ENCODE measurements at places on chromosomes 16 and 17.

GRCh38 chr17:41655611-41656111, 31.3 kb upstream of the KRT17 start:
- DNase-seq, result no peak

GRCh38 chr16:2339521-2340484, 725 bp downstream of the ABCA3 start:
- peak; percentile 13 for DNase-seq

GRCh38 chr17:6387858-6388257, 47.1 kb downstream of the AIPL1 start:
- no peak for DNase-seq

DNA sequence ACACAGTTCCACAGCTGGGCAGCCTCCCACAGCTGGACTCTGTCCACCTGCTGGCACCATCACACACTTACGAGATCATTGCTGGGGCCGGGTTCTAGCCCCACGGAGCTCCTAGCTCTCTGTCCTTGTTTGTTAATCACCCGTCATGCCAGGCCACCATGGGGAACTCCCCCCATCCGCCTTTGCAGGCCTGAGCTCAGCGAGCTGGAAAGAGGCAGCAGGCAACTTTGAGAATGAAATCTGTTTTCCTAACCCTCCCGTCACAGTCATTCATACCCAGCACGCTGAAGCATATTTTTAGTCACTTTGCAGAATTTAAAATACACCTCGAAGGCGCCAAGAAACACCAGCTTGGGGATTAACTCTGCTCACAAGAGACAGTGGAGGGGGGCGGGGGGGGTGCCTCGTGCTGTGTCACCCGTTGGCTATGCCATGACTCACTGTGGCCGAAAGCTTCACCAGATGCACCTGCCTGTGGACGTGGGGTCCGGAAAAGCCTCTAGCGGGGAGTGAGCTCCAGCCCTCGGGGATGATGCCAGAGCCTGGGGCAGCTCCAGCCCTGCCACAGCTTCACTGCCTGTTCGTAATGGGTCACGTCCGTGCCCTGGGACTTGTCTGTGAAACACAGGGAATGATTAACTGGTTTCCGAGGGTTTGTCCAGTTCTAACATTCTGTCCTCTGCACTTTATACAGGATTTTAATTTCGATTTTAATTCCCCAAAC, 1.4 kb upstream of the SPNS2 start:
- peak; percentile 18 for DNase-seq

GRCh38 chr17:51354936-51355335, 94.6 kb downstream of the UTP18 start:
- DNase-seq, result no peak

- DNase-seq, result peak; percentile 30
Observed at GRCh38 chr16:50367777-50368409, 895 bp downstream of the BRD7 start.

DNA sequence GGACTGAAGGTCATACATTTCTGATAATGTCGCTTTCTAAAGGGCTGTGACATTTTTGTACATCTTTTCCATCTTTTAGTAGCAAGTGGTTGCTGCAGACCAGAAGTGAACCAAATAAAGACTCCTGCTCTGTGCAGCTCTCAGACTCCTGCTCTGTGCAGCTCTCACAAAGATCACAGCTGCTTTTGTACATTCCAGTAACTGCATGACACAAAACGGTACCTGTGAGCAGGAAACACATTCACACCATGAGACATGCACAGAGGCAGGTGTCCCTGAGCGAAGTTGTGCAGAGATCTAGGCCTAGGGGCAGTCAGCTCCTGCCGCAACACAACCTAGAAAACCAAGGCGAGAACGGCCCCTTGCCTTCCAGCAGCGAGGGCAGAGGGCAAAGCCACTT, 67.5 kb downstream of the KLHDC4 start:
- DNase-seq, result no peak

DNA sequence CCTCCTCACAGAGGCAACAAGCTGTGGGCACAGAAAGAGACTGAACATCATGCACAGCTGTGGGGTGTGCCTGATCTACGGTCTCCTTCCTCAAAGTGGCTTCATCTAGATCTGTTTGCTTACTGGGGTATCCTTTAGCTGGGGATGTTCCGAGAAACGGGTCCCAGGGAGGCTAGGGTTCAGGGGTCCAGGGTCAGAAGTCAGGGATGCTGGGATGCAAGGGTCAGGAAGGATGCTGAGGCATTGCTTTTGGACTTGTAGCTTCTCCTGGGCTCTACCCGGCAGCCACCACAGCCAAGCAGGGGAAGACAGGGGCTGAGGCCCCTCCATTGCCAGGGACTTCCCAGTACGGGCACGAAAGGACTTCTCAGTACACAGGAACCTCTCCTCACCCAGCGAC, 6.6 kb downstream of the CD300LG start:
- no peak for DNase-seq

DNA sequence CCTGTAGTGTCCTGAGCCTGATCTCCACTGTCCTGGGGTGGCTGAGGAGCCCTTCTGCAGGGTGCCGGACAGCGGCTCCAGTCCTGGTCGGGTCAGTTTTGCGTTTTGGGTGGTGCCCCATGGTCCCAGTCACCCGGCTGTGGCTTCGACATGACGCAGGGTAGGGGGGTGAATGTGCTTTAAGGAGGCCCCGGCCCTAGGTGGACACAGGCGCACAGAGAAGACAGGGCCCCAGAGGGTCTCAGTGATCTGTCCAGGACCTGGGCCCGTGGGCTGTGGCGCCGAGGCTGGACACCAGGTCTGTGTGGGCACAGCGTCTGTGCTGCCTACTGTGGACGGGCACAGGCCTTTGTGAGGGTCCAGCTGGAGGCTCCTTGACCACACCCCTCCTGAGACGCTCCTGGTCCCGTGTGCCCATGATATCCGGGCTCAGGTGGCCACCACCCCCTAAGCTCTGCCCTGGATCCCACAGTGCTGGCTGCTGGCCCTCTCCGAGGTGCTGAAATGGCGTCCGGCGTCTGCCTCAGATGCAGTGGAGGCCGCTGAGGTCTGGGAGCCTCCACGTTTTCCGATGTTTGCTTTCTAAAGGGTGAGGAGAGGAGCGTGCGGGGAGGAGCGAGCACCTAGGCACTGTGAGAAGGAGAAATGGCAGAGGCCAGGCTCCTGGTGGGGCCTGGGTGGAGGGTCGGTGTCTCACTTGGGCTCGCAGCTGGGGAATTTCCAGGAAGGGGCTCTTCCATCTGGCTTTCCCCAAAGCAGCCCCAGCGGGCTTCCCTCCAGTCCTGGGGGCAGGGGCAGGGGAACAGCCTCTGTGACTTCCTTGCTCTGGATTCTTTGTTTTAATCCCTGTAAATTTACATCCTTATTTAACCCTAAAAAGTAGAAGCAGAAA, 56.1 kb upstream of the ACSF3 start:
- peak; percentile 40 for DNase-seq

DNA sequence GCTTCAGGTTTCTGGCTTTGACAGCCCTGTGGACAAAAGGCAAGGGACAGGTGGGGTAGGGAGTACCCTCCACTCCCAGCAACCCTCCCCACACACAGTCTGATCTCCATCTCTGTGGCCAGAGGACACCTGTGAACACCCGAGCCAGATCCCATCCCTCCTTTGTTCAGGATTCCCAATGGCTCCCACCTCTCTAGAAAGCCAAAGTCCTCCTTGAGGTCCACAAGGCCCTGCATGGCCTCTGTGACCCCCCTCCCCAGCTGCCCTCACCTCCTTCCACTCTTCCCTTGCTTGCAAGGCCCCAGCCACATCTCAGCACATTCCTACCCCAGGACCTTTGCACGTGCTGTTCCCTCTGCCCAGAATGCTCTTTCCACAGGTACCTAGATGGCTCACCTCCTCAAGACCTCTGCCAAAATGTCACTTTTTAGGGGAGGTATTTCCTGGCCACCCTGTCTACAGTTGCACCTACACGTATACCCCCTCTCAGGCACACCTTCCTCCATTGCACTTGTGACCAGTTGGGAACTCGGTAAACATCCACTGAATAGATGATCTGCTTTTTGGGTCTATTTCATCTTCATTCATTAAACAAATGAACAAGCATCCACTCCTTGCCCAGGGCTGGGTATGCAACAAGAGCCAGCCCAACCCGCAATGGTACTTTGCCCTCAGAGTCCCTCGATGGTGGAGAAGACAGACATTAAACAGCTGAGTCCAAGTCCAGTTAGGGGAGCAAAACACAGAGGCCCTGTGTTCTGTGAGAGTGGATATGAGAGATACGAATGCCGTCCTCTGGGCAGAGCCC, 107.0 kb downstream of the CRLF3 start:
- DNase-seq, result no peak

DNA sequence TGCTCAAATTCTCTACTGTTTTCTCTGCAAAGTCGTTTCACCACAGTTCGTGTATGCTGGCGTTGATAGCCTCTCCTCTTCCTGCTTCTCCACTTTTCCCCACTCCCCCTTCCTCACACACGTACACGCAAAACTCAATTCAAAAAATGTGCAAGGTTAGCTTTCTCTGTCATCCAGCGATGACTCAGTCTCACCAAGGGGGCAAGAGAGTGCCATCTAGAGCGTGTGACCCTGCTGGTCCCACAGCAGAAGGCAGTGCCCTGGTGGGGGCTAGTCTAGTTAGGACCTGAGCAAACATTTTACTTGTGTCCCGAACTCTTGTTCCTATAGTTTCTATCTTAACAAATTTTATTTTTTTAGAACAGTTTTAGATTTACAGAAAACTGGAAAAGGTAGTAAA, 121.2 kb upstream of the CHMP6 start:
- DNase-seq, result no peak

DNA sequence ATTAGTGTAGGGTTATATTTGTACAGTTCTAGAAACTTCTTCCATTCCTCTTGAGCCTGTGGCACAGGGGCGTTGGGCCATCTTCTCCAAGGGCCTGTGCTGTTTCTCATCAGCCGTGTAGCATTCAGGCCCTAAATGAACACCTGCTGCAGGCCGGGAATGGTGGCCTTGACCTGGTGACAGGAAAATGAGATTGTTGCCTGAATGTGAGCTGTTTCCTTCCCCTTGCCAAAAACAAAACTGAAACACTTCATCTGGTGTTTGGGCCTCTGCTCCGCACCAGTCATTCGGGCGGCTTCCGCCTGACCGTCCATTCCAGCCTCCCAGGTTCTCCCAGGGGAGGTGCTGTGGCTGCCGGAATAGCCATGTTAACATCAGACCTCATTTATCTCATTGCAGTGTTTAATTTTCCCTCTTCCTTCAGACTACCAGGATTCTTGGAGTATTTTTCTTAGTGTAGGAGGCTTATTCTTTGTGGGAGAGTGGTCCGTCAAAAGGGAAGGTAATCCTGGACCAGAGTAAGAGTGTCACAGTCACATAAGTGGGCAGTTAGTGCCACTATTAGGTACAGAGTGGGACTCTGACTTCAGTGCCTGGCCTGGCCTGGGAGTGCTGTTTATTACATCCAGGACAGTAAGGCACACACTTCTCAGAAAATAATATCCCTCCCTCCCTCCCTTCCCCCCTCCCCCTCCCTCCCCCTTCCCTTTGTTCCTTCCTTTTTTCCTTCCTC, 61.9 kb downstream of the WWP2 start:
- peak; percentile 69 for DNase-seq

- DNase-seq, result peak; percentile 95
Observed at GRCh38 chr17:19386974-19387920, at the start of gene MFAP4. Gene MFAP4, minus strand, starts transcription at chr17:19387190. Its CDS starts 35 bp downstream, at chr17:19387155.

DNA sequence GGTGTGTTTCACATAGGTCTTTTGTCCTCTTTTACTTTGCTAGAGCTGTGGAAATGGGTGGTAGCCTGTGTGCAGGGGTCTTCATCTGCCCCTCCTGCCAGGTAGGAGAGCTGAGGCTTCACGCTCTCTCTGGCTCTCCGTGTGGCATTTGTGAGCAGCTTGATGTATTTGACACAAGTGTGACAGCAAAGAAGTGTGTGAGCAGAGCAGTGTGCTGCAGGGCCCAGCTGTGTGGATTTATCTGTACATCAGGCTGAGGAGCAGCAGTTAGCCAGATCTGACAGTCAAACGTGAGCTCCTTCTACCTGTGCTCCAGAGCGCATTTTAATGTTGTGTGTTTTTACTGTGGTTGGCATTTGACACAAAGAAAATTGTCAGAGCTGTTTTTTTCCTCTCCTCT, 101.8 kb downstream of the FTO start:
- no peak for DNase-seq

DNA sequence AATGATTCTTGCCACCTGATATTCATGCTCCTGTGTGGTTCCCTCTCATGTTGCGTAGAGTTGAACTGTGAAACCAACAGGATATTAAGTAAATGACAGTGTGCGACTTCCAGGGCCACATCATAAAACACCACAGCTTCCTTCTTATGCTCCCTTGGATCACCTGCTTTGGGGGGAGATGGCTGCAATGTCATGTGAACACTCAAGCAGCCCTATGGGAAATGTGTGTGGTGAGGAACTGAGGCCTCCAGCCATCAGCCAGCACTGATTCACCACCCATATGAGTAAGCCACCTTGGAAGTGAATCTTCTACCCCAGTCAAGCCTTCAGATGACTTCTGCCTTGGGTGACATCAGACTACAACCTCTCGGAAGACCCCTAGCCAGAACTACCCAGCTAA, 427.5 kb downstream of the UTP18 start:
- DNase-seq, result no peak

DNA sequence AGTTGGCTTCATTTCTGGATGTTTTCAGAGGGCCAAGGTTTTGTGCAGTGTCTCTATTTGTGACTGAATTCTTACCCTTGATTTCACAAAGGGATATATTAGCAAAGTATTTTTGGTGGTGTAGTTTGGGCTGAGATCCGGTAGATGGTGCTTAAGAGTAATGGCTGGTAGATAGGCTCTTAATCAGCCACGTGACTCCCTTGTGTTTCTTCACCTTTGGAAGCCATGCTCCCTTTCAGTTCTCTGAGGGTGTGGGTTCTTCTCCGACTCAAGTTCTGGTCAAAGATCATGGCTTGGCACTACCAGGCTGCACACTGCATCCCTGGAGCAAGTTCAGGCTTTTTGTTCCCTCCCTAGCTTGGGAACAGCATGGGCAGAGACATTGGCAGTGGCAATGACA, 887.3 kb downstream of the CDH8 start:
- DNase-seq, result no peak

DNA sequence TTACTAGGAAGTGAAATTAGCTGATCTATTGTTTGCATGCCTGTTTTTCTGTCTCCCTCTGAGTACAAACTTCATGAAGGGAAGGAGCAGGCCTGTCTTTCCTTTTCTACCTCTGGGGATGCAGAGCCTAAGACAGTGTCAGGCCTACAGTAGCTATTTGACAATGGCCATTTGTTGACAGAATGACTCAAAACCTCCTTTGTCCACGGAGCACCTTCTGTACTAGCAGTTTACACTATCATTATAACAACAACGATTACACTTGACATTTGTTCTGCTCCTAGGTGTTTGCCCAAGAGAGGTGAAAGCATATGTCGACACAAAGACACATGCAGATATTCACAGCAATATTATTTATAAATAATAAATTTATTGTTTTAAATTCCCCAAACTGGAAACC, 132.3 kb upstream of the IRX3 start:
- no peak for DNase-seq

- DNase-seq, result peak; percentile 27
Observed at GRCh38 chr16:85798901-85799496, 345 bp downstream of the EMC8 start.

GRCh38 chr16:6853565-6853964, 479.1 kb upstream of the RBFOX1 start:
- no peak for DNase-seq

DNA sequence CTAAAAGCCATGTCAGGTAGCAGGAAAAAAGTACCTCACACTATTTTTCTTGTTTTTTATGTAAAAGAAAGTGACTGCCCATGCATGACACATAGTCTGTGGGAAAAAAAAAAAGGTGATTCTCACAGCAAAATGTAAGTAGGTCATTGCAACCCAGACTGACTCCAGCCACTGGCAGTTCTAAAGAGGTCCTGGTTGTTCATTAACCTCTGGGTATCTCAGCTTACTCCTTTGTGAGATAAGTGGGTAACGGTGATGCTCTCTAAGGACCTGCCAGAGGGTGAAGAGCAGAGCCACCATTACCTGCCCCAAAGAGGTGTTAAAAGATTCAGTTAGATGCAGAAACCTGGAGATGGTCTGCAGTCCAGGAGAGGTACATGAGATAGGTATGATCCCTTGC, 531.9 kb downstream of the GRIN2A start:
- no peak for DNase-seq
